ENCODE measurements at places on chromosomes 4 and X.

GRCh38 chr4:7777017-7777710 lies 162.5 kb downstream of the AFAP1 start:
- no peak for DNase-seq

GRCh38 chr4:15232366-15233263 lies 195.2 kb upstream of the C1QTNF7 start:
- DNase-seq: peak; percentile 81

DNA sequence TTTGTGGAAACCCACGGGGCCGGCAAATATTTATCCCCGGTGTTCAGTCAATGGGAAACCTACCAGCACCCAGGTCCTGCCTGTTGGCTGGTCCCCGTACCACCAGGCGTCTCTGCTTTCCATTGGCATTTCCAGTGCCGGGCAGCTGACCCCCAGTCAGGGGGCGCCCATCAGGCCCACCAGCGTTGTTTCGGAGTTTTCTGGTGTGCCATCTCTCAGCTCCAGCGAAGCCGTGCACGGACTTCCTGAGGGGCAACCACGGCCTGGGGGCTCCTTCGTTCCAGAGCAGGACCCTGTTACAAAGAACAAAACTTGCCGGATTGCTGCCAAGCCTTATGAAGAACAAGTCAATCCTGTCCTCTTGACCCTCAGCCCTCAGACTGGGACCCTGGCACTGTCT lies 32.7 kb downstream of the BCORL1 start:
- no peak for DNase-seq

DNA sequence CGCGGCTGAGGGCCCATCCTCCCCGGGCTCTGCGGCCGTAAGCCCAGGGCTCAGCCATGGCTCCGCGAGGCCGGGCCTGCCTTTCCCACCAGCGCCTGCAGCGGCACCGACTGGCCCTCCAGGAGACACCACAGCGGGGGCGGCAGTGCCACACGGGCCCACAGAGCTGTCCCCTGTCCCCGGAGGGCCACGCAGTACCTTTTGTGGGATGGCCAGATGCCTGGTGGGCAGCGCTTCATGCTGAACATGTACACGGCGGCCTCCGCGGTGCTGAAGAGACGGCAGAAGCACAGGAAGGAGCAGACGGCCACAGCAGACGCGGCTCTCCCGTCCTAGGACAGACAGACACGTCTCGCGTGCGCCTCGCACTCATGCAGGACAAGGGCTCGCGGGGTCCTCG lies 50.4 kb downstream of the GAK start:
- no peak for DNase-seq

- DNase-seq: no peak
These were observed 26.1 kb downstream of the ZFP42 start for GRCh38 chr4:188021548-188022249.
